NCI-H146 (cell line): ENCODE measurements at places on chromosomes 5 and 9.

DNA sequence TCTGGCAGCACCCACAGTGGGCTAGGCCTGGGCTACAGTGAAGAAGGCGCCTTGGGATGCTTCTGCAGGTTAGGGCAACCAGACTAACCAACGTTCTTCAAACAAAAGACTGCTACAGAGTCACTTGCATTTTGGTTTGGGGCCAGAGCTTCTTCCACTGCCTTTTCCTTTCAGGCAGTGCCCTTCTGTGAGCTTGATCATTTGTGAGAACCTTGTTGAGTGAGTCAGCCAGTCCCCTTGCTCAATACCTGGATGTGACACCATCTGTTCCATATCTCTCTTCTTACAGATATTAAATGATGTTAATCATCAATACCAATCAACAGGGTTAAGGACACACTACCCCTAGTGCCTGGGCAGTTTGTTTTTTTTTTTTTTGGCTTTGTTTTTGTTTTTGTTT lies 46.5 kb upstream of the VDAC1 start:
- no peak for DNase-seq

DNA sequence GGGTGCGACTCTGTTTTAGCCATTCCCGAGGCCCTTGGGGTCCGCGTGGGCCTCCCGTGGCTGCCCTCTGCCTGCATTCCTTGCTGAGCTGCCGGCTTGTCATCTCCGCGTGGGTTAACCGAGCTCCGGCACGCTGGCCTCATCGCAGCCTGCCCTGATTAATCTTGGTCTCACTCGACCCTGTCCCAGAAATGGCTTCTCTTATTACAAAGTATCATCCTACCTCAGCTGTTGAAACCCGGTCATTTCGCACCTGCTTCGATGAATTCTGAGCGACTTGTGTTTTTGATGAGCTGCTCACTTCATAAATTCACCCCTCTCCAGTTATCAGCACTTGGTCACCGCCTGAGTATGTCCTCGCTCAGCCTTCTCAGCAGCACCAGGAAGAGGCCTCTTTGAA lies 123.5 kb upstream of the EGFLAM start:
- DNase-seq: no peak

DNA sequence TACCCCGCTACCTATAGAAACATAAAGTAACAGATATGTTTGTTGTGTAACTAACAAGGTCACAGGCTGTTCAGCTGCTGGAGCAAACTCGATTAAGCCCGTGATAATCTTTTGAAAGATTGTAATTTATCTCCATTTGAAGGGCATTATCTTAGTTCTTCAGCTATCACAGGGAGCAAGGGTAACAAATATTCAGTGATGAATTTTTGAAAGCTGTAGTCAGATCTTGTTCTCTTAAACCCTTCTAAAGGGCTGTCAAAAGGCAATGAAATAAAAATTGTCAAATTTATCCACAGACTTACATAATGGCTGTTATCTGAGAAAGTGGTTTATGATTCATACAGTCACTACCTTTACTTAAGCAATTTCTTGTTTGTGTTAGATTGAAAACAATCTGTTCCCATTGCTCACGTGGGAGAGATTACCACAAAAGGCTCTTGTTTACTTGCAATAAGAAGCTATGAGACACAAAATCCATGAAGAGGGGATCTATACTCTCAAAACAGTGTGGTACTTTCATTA lies 78.3 kb upstream of the ZNF608 start:
- peak; percentile 18 for DNase-seq

GRCh38 chr9:27151693-27152404 lies 42.8 kb downstream of the TEK start:
- no peak for DNase-seq

DNA sequence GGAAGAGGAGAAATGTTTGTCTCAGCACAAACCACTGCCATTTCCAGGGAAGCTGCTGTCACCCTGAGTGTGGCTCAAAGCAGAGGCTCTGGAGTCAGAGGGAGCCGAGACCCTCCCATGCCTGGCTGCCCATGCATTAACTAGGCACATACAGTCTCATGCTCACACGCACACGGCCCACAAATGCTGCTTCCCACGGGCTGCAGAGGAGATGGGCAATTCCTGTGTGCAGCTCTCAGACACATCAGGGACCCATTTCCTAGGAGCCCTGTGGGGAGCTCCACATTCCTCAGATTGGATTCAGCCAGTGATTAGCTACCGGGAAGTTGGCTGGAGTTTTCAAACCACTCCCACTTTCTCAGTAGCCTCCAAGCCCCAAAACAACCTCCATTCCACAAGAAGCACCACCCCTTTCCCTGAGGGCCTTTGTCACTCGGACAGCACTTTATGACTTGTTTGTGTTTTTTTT lies 9.1 kb upstream of the PTGES start:
- DNase-seq: no peak

DNA sequence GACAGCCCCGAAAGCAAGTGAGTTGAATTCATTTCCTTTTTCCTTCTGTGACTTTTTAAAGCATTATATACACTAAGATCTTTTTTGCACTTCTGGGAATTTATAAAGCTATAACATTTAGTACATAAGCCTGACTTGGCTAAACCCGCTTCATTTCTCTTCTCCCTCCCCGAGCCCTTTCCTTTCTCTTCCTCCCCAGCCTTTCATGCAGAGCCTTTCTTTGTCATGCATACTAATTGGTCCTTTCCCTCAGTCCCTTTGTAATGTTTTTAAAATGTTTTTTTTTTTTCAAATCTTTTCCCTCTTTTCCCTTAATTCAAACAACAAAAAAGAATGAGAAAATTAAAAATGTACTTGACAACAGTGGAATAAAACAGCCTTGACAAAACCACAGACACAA lies 246.4 kb downstream of the PSAT1 start:
- no peak for DNase-seq

GRCh38 chr9:127628758-127629467 lies 16.8 kb downstream of the STXBP1 start:
- DNase-seq: no peak

- DNase-seq: no peak
Measured at GRCh38 chr9:8552732-8553131, 753.2 kb upstream of the DMAC1 start.

GRCh38 chr9:127196826-127197145 lies 67.8 kb upstream of the GARNL3 start:
- no peak for DNase-seq

GRCh38 chr5:32051796-32052195 lies 122.3 kb downstream of the GOLPH3 start:
- DNase-seq: no peak

GRCh38 chr5:30040488-30041118 lies 1152.9 kb upstream of the CDH6 start:
- peak; percentile 87 for DNase-seq

GRCh38 chr9:111925017-111925770 lies 28.6 kb downstream of the UGCG start:
- DNase-seq: no peak

GRCh38 chr5:150022681-150023080 lies 22.1 kb downstream of the HMGXB3 start:
- DNase-seq: no peak

DNA sequence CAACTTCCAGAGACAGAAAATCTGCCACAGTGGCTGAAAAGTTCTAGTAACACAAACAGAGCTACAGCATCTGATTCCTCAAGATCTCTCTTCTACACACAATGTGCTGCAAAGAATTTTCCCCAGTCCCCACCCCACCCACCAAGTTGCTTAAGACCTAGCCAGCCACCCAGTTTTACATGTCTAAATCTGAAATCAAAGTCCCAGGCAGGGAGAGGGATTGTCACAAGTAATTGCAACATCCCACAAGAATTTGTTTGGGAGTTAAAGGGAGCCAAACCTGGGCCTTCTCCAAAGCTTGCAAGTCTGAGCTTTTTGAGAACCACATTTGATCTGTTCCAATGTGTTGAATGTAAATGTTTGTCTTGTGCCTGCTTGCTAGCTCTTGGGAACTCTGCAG lies 15.5 kb downstream of the IGIP start:
- no peak for DNase-seq

GRCh38 chr9:105258225-105258737 lies 13.8 kb downstream of the SLC44A1 start:
- DNase-seq: no peak

DNA sequence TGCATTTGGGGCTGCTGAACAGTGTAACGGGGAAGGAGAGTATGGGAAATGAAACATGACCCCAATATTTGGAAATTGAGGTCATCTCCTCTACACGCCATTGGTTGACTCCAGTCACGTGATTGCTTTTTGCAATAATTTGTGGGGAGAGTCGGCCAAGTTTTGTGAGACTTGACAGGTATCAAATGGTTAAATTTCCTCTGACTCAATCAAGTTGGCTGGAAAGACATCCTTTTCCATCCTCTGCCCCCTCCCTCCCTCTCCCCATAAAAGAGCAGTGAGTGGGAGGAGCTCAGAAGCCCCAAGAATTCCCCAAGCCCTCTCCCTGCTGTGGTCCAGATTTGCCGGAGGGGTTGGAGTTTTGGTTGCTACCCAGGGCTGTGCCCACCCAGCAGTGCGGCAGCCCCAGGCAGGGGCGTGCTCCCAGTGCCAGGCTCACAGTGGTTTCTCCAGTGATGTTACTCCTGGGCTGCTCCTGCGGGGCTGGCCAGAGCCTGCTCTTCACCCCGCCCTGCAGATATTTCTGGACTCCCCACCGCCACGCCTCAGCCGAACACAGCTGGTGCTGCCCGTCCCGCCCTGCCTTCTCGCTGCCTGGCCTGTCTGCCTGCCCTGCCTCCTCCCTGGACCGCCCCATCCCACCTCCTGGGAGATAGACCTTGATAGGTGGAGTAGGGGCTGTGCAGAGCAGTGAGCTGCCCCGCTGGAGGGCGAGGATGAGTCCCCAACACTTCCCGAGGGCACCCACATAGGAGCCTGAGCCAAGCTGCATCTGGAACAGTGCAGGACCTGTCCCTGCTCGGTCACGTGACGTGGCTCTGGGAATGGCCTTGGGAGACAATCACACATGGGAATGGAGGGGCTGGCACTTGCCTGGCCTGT lies 3.4 kb downstream of the COL5A1 start:
- DNase-seq: no peak

GRCh38 chr9:92163276-92163675 lies 48.1 kb upstream of the SPTLC1 start:
- DNase-seq: no peak

DNA sequence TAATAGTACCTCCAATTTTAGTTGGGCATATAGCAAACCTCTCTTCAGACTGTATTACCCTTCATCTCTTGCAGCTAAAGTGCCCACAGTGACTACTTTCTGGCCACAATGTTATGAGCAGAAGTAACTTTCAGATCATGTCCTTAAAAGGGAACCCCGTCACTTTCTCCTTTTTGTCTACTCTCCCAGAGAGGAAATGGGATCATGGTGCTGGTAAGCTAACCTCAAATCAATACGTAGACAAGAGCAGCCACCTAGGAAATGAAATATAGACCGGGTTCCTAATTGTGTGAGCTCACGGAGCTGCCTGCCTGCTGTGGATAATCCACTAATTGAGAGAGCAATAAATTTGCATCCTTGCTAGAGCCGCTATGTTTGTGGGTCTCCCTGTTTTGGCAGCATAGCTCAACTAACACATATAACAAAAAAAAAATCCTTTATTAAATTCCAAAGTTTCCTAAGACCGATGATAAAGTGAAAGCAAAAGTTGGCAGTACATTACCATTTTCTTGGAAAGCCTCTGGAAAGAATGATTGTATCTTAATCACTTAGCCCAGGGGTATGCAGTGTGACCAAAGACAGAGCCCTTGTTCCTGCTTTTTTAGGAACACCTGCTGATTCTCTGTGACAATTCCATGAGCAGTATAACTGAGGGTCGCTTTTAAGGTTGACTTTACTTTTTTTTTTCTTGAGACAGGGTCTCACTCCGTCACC lies 5.6 kb upstream of the IL7R start:
- no peak for DNase-seq

DNA sequence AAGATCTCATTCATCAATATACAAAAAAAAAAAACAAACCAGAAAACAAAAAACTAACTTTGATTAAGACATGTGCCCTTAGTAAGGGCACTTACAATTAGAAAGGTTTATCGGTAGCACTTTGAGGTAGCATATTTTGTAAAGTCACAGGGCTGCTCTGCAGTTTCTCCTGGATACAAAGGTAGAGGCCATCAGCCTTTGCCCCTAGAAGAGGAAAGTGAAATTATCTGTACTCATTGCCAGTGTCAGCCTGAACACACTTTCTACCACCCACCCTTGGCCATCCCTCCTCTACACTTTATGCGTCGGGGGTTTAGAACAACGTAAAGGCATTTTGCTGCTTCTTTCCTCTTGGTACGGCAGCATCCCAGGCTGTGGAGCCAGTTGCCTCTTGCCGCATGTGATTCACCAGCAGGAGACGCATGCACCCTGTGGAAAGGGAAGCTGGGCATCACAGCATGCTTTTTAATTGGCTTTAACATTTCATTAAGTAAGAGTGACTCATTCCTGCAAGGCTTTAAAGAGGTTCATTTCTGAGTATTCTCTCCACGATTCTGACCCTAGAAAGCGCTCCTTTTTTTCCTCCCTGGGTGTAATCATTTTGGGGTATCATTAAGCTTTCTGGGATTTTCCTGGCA lies 84.6 kb downstream of the CEMIP2 start:
- DNase-seq: no peak

GRCh38 chr9:14538526-14538925 lies 154.7 kb downstream of the ZDHHC21 start:
- DNase-seq: no peak

DNA sequence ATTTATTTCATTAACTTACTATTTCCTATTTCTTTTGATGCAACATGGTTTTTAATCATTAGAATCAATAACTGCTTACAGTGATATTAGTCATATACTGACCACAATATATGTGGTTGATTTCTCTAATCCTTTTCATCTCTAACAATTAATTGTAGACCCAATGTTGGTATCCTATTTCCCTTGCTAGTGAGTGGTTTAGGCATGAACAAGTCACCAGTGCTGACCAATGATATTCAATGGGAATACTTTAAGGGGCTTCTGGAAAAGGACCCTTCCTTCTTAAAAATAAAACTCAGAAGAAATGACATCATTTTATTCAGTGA lies 672.4 kb upstream of the GRAMD2B start:
- DNase-seq: no peak

DNA sequence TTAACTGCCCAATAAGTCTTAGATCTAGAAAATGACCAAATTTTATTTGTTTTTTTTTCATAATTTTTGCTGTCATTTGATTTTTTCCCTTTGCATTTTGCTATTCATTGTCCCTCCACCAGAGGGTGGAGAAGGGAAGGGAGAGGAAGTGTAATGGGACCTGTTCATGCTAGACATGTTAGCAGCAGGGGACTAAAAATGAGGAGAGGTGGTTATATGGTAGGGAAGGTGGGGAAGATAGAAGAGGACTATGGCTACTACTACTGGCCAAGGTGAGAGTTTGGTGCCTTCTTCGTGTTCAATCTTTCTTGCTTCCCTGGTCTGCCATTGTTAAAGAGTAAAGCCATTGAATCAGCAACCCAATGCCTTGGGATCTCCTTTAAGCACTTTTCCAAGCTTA lies 6.4 kb downstream of the GRIA1 start:
- peak; percentile 23 for DNase-seq

DNA sequence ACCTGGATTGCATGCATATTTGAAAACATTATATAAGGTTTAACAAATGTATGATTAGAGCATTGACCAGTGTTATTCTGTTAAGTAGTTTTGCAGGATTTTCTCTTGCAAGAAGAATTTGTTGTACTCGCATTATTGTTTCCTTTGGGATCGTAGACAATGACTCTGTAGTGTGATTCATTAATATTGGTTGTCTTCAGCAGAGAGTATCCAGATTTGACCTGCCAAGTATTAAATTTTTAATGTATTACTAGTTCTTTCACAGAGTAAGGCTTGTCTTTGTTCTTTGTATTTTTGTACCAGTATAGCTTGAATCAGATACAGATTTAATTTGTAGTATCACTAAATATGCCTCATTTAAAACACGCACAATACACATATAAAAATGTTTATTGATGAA lies 155.0 kb downstream of the PBX3 start:
- no peak for DNase-seq

- DNase-seq: no peak
Measured at GRCh38 chr5:153831973-153832372, 206.7 kb downstream of the FAM114A2 start.
